ENCODE measurements at places on chromosomes 3 and 15.

- DNase-seq, result no peak
These were observed 2.2 kb upstream of the FBLN2 start for GRCh38 chr3:13546667-13547171.

- no peak for DNase-seq
These were observed 215.0 kb upstream of the THBS1 start for GRCh38 chr15:39365873-39366272.

GRCh38 chr3:183697123-183697609, 431 bp upstream of the YEATS2 start:
- no peak for DNase-seq

- DNase-seq, result no peak
These were observed 18.7 kb downstream of the PLXNA1 start for GRCh38 chr3:127001486-127002194.

- DNase-seq, result no peak
These were observed 10.6 kb upstream of the VWA5B2 start for GRCh38 chr3:184218814-184219213.

Measured in activated naive CD8-positive, alpha-beta T cell treated with anti-CD3 and anti-CD28 coated beads, Interleukin-2, amount 50 U/mL, for 24 hours (primary cell).